RPMI8226 (cell line): ENCODE measurements at places on chromosomes 16 and 17.

GRCh38 chr17:75652934-75653549, 13.9 kb downstream of the RECQL5 start:
- peak; percentile 16 for DNase-seq

- peak; percentile 79 for DNase-seq
These were observed 2.9 kb upstream of the SRCIN1 start for GRCh38 chr17:38608648-38609047.

DNA sequence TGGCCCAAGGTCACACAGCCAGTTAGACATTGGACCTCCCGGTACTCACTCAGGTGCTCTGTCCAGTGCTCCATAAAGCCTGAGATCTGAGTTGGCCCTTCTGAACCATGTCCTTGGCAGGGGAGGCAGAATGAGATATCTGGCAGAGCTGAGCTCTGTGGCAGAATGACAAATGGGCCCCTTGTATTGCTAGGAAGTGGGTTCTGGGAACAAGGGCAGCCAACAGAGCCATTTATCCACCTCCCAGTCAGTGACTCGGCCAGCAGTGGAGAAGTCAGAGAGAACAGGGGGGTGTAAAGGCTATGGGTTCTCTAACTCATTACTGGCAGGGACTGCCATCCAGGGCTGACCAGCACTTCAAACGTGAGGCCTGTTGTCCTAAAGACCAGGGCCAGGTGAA, 117.1 kb upstream of the NLRP1 start:
- DNase-seq, result no peak

DNA sequence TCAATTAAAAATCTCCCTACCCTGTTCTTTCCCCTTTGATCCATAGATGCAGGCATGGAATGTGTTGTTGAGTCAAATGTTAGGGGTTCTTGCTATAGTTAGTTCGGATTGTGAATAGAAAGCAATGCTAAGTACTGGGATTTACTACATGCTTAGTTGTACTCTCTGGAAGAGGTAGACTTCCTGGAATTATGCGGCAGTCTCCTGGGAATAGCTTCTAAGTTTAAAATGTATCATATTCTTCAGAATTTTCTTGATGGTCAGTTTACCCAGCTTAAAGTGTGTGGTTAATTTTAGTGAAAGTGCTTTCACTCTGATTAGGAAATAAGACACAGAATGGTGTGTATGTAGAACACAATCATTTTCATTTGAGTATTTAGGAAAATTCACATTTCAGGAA, 3.5 kb downstream of the CLTC start:
- no peak for DNase-seq

DNA sequence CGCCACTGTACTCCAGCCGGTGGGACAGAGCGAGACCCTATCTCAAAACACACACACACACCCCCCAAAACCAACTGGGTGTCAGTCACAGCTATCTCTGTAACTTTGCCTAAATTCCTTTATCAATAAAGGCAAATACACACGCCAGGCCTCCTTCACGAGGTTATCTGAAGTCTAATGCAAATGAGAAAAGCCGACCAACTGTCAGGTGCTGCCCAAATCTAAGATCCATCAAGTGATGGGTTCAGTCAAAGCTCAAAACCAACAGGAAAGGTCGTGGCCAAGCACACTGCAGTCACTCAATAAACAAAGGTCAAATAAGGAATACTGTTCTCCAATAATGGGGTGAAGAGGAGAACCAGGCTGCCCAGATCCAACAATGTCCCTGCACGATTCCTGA, 1.1 kb downstream of the ANKFY1 start:
- DNase-seq, result no peak

- DNase-seq, result no peak
These were observed 134.7 kb downstream of the ABCA8 start for GRCh38 chr17:68820476-68820824.

DNA sequence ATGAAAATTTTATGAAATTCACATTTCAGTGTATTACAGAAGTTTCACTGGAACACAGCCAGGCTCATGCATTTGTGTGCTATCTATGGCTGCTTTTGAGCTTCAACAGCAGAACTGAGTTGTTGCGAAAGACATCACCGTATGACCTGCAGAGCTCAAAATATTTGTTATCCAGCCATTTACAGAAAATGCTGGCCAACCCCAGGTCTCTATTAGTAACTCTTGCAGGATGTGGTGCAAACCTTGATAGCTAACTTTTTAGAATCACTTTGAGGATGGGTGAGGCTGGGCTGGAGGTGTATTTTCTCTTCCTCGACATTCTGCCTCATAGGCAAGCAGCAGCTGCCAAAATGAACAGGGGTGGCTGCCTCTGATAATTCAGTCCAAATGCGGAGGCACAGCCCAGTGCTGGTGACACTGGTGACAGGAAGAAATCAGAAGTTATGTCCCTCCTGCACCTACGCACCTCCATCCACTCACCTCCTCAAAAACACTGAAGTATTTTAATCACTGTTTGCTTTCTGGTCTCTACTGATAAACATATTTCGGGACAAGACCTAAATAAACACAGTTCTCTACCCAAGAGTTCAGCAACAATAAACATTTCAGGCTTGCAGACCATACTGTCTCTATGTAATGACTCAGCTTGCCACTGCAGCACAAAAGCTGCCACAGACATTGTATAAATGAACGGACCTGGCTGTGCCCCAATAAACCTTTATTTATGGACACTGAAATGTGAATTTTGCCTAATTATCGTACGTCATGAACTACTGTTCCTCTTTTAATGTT, 28.5 kb downstream of the ARHGAP17 start:
- DNase-seq, result no peak

GRCh38 chr17:35407531-35407930, 24.8 kb downstream of the SLFN12 start:
- DNase-seq, result no peak

- peak; percentile 85 for DNase-seq
These were observed 1.4 kb upstream of the SLC22A31 start for GRCh38 chr16:89201439-89202377.

DNA sequence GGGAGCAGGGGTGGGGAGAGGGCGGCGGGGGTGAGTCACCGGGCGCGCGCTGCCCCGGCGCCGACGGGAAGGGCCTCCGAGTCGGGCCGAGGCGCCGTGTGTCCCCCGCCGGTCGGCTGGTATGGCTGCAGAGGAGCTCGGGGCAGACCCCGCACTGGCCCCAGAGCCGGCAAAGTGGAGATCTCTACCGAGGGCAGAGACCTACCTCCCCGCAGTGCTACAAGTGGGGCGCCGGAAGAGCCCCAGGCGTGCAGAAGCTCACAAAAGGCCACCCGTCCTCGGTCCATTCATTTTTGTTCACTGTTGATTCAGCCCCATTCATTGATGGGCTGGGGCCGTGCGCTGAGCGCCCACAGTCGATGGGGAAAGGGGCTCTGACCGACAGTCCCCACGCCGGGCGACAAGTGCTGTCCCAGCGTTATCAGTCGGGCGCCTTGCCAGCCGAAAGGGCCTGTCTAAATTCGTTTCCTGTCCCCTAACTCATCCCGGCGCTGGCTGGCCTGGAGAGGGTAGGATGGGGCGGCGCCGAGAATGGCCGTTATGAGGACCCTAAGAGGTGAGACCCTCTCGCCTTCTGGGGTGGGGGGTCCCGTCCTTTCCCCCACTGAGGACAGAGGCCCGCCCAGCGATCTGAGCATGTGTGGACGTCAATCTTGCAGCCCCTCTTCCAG, 709 bp upstream of the ENO3 start:
- DNase-seq, result peak; percentile 79

DNA sequence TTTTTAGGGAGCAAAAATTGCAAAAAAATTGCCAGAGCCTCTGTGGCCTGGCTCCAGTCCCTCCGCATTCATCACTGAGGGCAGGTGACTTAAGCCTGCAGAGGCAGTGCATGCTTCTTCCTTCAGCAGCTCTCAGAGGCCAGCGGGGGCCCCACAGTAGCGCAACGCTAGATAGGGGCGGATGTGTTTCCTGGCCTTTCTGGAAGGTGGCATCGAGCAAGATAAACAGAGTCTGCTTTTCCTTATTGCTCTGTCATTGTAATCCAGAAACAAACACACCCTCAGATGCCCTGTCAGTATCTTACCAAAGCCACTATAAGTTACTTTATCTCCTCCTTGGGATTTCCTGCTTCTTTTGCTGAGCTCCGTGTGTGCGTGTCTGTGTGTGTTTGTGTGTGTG, 75.5 kb upstream of the IRX6 start:
- DNase-seq, result no peak

- DNase-seq, result no peak
These were observed 186.4 kb upstream of the CHMP6 start for GRCh38 chr17:80805032-80805751.

- DNase-seq, result peak; percentile 37
These were observed 30.9 kb downstream of the FAM222B start for GRCh38 chr17:28811651-28812090.

- no peak for DNase-seq
These were observed 18.6 kb upstream of the LONP2 start for GRCh38 chr16:48225456-48225855.

GRCh38 chr16:57576429-57576870, 34.0 kb downstream of the ADGRG5 start:
- DNase-seq, result peak; percentile 87

GRCh38 chr16:9072806-9073341, 18.6 kb upstream of the HAPSTR1 start:
- no peak for DNase-seq

GRCh38 chr16:49653577-49653976, 202.3 kb downstream of the ZNF423 start:
- no peak for DNase-seq

DNA sequence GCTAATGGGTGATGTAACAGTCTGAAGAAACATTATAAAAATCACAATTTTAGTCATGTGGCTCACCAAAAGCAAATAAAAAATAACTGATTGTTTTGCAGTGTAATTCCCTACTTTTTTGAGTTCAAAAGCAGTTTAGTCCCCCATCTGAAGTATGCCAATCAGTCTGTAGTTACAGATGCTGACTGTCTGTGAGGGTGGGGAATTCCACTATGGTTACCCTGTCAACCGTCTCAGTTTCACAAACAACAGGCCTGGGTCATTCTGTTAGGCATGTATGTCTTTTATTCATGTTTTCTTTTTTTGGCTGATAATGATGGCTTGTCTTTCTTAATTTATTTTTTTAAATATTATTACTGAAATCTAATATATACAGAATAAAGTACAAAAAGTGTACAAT, 69.3 kb downstream of the STXBP4 start:
- no peak for DNase-seq

GRCh38 chr16:30921459-30921747, 2.0 kb upstream of the FBXL19 start:
- no peak for DNase-seq

DNA sequence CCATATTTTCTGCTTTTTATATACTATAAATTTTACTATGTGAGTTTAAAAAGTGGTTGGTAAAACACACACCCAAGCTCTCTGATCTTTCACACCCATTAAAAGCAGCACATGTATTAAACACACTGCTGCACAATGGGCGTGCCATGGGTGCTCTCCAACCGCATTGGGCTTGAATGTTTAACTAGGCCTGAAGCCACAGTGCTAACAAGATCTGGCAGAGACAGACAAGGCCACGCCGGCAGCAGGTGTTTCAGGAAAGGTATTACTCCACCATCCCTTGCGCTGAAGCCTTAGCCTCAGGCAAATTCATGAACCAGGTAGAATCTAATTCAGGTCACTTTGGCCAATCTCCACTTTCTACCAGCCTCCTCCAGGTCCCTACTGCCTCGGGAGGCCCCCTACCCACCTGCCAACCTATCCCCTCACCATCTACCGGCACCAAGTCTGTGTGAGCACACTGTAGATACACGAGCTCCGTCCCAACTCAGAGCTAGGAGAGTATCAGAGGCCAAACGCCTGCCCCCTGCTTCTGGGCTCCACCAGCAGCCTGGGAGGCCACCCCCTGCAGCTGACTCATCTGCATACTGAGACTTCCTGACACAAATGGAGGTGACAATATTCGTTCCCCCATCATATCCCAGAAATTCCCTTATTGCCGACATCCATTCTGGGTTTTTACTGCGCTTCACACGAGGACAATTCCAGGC, 95.0 kb downstream of the ADCY9 start:
- DNase-seq, result no peak

- DNase-seq, result no peak
These were observed 3.0 kb upstream of the ABR start for GRCh38 chr17:1182811-1183170.

- DNase-seq, result peak; percentile 42
These were observed 2.4 kb upstream of the PERCC1 start for GRCh38 chr16:1428511-1428910.

GRCh38 chr17:80970044-80970761, 21.4 kb upstream of the CHMP6 start:
- peak; percentile 57 for DNase-seq

GRCh38 chr17:16287563-16288027, 65.7 kb downstream of the CENPV start:
- peak; percentile 2 for DNase-seq

DNA sequence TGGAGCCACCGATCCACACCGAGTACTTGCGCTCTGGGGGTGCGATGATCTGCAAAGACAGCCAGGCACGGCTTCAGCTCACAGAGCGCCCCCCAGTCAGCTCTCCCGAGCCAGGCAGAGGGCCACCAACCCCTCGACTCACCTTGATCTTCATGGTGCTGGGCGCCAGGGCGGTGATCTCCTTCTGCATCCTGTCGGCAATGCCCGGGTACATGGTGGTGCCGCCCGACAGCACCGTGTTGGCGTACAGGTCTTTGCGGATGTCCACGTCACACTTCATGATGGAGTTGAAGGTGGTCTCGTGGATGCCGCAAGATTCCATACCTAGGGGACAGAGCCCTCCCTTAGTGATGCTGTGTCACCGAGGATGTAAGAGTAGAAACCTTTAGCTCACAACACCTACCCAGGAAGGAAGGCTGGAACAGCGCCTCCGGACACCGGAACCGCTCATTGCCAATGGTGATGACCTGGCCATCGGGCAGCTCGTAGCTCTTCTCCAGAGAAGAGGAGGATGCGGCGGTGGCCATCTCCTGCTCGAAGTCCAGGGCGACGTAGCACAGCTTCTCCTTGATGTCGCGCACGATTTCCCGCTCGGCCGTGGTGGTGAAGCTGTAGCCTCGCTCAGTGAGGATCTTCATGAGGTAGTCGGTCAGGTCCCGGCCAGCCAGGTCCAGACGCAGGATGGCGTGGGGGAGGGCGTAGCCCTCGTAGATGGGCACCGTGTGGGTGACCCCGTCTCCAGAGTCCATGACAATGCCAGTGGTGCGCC, 1.6 kb downstream of the ACTG1 start:
- no peak for DNase-seq

GRCh38 chr16:57021757-57022156, 32.4 kb downstream of the NLRC5 start:
- DNase-seq, result no peak

DNA sequence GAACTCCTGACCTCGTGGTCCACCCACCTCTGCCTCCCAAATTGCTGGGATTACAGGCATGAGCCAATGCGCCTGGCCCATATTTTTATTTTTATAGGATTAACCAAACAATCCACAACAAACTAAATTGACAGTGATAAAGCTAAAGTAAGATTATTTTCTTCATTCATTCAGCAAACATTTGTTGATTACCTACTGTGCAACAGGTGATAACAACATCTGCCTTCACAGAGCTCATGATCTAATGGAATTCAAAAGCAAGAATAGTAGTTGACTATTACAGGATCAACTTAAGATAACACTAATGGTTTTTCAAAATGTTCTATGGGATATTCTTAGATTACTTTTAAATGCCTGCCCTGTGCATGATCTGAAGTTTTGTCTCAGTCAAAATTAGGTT, 37.8 kb downstream of the NQO1 start:
- no peak for DNase-seq

GRCh38 chr17:2064147-2064489, 9.2 kb downstream of the HIC1 start:
- DNase-seq, result no peak
